Stomach (tissue), 19 donors: ENCODE measurements at places on chromosomes 16 and 17. TPM values are rescaled to one million over a fixed set of nuclear protein-coding genes. Genes with fewer than 3 reads are reported as not detected.

Gene CHST4
- not detected for total RNA-seq

Gene ITGB4
- total RNA-seq, result 66.8 TPM

Gene CDYL2
- 1.7 TPM for total RNA-seq

Gene SYNGR3
- not detected for total RNA-seq

DNA sequence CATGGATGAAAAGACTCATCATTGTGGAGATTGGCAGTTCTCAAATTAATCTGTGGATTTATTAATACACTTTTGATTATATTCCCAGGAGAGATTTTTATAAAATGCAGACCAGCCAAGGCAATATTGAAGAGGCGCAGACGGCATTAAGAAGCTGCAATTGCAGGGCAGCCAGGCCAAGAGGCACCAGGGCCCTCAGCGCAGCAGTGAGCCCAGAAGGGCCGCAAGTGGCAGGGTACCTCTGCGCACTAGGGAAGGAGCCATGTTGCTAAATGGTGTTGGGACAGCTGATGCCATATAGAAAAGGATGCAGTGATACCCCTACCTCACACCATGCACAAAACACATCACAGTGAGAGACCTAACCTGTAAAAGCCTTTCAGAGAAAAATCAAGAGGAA lies 36.6 kb upstream of the CHMP6 start:
- no peak for DNase-seq

- DNase-seq, result no peak
These were observed 41.5 kb downstream of the C16orf82 start for GRCh38 chr16:27108051-27108770.

DNA sequence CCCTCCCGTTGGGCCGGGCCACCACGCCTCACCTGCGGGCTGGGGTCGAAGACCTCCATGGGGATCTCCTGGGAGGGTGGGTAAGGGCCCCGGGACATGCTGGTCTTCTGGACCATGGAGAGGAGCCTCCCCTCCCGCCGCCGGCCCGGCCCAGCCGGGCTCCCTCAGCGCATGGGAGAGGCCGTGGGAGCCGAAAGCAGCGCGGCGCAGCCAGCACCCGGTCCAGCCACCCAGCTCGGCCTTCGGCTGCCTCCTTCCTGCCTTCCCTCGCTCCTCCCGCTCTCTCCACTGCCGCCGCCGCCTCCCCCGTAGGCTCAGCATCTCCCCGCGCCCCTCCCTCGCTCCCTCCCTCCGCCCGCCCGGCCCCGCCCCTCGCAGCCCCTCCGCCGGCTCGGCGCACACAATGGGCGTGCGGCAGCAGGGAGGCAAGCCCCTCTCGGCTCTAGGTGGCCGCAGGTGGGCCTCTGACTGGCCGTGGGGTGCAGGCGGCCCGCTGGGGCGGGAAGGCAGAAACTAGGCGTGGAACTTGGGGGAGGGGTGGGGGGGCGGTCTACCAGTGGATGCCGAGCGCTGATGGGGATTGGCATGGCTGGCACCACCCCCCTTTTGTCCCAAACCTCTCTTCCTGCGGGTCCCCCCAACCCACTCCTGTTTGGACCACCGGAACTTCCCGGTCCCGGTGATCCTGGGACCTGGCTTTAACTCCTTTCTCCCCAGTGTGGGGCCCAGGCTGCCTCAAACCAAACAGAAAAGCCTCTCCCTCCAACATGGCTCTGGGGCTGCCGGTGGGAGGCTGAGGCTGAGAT lies at the start of gene CACNB1:
Gene CACNB1, minus strand, starts transcription at position 290 of the 806 bp plus-strand sequence. Its CDS starts 174 bp downstream, at position 116.
- peak; percentile 72 for DNase-seq

DNA sequence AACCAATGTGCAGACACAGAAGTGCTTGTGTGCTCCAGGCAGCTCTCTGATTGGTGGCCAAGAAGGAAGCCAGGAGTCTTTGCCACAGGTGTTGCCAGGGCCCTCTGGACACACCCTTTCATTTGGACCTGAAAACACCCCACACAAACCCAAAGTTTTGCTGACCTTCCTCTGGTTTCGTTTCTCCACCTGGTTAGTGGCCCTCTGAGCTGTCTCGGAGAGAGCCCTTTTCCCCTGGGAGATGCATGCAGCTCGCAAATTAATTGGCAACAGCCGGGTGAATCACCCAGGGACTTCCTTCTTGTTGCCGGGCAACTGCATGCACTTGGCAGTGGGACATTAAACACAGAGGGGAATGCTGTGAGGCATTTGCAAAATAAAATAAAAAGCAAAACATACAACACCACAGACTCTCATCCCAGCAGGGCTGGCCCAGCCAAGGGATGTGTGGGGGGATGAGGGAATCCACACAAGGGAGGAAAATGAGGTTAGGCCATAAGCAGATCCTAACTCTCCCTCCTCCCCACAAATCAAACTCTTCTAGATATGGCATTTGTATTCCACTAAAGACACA lies 286.6 kb downstream of the SOX9 start:
- DNase-seq, result peak; percentile 81

DNA sequence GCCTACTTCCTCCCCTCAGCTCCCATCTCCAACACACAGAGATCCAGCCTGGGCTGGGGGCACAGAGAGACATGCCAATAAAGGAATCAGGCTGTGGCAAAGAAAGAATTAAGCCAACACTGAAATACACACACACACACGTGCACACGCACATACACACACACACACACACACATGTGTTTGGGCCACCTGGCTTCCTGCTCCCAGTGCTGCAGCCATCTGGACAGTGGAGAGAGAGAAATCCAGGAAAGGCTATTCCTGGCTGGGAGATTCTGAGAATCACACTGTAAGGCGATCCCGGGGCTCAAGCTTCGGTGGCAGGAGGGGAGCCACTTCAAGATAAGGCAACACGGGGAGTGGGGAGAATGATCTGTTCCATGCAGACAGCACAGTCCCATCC lies 72.4 kb downstream of the NOG start:
- DNase-seq, result peak; percentile 30

DNA sequence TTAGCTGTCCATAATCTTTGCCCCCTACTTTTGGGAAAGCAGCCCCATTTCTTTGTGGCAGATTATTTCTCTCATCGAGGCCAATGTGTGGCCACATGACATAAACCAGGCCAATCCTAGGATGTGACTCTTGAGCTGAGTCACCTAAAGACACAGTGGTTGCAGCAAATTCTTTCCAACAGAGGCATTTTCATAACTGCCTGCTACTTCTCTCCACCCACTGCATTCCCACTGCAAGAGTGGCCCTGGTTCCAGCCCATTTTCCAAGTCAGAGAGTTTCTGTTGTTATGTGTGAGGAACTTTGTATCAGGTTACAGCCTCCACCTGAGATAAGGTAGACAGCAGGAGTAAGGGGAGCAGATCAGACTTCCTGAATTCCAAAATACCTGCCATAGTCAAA lies 195.2 kb downstream of the RGS9 start:
- DNase-seq, result no peak

DNA sequence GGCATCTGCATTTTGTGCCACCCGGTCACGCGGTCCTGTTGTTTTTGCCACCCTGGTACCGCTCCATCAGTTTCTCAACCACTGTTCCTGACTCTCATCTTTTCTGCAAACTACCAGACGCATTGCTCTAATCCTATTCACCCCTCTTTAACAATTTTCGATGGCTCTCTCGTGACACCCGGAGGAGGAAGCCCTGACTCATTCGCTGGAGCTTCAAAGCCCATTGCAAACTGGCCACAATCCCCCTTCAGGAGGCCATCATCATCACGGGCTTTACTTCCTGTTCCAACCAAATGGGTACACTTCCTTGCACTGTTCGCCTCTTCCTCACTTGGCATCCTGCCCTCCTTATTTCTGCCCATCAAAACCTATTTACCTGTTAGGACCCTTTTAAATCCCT lies 155.3 kb downstream of the RGS9 start:
- no peak for DNase-seq

DNA sequence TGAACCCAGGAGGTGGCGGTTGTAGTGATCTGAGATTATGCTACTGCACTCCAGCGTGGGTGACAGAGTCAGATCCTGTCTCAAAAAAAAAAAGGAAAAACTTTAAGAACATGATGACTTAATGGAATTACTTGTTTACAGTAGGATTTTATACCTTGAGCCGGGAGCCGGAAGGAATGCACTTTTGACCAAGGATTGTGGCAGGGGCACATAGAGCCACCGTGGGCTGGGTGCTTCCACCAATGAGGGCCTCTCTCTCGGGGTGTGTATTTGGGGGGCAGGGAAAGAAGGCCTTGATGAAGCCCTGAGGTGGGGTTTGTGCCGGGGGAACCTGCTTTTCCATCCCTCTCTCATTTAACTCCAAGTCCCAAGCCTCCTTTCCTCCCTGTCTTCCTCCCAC lies 6.7 kb upstream of the NAGPA start:
- DNase-seq, result peak; percentile 58

DNA sequence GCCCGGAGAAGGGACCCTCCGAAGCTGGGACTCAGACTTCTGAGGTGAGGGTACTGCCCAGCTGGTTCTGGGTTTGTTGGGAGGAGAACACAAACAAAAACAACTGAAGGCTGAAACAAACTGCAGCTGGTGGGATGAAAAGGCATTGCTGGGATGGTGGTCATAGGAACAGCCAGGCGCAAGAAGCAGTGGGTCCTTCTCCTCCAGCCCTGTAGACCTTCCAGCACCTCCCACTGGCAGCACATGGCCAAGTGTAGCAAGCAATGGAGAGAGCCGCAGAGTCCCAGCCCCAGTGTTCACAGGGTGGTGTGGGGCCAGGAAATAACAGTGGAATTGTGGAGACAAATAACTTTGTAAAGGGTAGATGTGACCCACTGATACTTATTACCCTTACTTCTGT lies 48.7 kb upstream of the FOXJ1 start:
- no peak for DNase-seq

- peak; percentile 95 for DNase-seq
These were observed at the start of the genes INCA1 and KIF1C for GRCh38 chr17:4997302-4998026. INCA1 (minus strand) TSS chr17:4997522; CDS start chr17:4994437, 3,085 bp downstream. KIF1C (plus strand) TSS chr17:4997950; CDS start chr17:5000247, 2,297 bp downstream.

DNA sequence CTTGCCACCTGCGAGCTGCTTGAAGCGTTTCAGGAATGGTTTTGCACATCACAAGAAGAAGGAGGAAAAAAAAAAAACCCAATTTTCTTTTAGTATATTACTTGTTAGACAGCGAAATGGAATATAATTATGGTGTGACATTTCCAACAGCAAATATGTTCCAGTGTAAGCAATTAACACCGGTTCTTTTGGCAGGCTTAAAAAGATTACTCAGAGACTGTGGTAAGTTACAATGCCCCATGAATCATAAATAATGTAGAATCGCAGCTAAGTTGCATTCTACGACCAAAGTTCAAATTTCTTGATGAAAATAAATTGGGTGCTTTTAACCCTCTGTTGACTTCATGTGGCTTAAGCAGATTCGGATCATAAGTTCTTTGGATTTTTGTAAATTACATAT lies 245.2 kb downstream of the XYLT1 start:
- no peak for DNase-seq

DNA sequence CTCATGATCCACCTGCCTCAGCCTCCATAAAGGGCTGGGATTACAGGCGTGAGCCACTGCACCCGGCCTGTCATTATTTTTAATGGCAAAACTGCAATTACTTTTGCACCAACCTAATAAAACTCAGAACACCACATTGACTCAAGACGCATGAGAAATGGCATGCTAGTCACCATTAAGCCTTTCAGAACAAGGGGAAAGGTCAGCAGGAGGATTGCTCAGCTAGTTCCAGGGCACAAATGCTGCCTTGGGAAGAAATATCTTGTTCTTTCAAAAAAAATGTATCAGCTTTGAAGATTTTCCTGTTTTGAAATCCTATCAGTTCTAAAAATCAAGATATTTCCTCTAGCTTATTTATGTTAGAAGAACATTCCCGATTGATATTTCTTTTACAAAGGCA lies 32.4 kb upstream of the CDYL2 start:
- DNase-seq, result no peak

DNA sequence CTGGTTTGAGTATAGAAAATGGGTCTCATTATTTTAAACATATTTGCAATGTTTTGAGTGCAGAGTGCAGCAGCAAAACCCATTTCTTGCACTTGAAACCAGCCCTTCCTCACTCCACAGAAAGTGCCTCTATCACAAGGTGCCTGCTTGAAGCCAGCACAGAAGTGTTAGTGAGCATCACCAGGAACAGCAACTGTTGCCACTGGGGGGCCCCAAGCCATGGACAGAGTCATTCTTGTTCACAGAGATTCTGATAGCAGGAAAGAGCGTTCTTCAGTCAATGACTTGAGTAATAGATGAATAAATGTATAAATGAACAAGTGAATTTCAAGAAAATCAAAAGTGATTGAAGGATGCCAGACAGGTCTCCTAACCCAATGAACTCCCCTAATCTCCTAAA lies 45.6 kb downstream of the CHD9NB start:
- DNase-seq, result no peak

DNA sequence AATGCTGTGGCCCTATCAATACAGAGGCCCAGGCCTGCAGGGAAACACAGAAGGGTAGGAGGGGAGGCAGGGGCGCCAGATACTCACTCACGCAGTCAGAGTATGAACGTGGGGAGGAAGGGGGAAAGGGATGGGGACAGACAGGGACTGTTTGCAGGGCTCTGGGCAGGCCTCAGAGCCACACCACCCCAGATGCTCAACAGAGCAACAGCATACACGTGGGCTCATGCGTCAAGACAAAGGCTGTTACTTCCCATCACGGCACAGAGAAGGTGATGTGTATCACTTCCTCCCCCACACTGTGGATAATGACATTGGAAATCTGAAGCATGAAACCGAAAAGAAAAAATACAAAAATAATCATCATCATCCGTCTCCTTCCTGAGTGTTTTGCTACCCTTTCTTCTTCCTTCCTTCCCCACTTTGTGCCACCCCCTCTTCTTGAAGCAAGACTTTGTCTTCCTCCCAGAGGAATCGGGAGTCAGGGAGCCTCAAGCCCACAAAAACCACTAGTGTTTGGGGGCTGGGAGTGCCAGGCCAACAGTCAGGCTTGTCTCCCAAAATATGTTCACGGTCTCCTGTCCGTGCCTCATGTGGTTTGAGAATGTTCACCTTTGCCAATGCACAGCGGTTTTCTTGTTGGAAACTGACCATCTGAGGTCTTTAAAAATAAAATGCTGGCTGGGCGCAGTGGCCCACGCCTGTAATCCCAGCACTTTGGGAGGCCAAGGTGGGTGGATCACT lies 20.1 kb downstream of the SLC39A11 start:
- no peak for DNase-seq

- DNase-seq, result peak; percentile 91
These were observed 11.5 kb downstream of the NHERF1 start for GRCh38 chr17:74759941-74760340.

GRCh38 chr16:67425580-67425979 lies 5.3 kb upstream of the HSD11B2 start:
- DNase-seq, result peak; percentile 48

DNA sequence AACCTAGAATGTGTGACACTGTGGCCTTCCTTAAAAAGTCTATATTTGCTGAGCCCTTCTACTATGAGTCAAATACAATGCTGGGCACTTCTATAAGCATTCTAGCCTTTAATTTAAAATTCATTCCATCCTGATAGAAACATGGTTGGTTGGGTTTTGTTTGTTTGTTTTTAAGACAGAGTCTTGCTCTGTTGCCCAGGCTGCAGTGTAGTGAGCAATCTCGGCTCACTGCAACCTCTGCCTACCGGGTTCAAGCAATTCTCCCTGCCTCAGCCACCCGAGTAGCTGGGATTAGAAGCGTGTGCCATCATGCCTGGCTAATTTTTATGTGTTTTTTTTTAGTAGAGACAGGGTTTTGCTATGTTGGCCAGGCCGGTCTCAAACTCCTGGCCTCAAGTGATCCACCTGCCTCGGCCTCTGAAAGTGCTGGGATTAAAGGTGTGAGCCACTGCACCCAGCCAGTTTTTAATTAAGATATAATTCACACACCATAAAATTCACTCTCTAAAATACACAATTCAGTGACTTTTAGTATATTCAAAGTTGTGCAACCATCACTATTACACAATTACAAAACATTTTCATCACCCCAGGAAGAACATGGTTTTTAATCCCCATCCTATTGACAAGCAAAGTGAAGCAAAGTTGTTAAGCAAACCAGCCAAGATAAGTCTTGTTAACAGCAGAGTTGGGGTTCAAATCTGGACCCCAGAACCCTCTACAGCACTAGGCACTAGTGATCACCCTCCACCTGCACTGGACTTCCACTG lies 42.8 kb downstream of the CMTM4 start:
- DNase-seq, result no peak
